ENCODE measurements at places on chromosomes 12 and 14.

DNA sequence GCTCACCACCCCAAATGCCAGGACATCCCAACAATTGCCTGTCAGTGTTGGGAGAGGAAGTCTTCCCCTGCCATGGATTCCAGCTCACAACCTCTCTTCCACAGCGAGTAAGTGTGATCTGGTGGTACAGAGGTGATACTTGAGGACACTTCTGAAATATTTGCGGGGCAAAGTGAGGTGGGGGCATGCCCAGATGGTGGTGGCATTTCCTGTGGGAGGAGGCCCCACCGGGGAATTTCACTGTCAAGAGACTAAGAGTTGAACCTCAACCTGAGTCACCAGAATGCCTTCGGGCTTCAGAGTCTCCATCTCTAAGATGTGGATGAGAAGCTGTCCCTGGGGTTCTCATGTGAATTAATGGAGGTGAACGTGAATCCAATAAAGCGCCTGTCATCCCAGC, 122.3 kb upstream of the RFLNA start:
- DNase-seq = no peak

DNA sequence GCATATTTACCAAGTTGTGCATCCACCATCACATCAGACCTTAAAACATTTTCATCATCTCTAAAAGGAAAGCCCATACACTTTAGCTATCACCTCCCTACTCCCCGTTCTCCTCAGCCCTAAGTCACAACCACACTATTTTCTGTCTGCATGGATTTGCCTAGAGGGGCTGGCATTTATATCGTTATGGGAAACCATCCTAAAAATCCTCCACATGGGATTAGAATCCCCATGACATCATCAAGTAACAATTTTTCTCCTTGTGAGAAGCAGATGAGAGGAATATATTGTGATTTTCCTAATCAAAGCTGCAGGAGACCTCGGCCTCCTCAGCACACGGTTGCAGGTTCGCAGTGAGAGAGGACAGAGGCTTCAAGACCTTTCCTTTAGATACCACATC, 114.1 kb downstream of the SLC15A4 start:
- DNase-seq = no peak

DNA sequence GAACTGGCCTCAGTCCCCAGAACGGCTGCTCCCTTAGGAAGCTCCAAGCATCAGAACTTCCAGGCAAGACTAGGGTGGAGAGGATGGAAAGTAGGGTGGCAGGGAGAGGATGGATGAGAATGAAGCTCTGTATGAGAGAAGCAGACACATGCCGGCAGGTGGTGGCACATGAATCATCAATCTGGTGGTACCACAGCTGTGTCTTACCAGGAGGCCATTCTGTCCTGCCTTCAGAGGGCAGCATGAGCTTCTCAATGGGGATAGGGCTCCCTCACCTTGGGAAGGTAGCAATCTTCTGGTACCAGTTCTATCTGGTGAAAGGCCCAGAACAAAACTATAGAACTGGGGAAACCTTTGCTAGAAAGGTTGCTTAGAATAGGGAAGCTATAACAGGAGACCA, 55.4 kb upstream of the PYGL start:
- DNase-seq = no peak

GRCh38 chr12:5264006-5264405, 167.9 kb upstream of the NTF3 start:
- no peak for DNase-seq

DNA sequence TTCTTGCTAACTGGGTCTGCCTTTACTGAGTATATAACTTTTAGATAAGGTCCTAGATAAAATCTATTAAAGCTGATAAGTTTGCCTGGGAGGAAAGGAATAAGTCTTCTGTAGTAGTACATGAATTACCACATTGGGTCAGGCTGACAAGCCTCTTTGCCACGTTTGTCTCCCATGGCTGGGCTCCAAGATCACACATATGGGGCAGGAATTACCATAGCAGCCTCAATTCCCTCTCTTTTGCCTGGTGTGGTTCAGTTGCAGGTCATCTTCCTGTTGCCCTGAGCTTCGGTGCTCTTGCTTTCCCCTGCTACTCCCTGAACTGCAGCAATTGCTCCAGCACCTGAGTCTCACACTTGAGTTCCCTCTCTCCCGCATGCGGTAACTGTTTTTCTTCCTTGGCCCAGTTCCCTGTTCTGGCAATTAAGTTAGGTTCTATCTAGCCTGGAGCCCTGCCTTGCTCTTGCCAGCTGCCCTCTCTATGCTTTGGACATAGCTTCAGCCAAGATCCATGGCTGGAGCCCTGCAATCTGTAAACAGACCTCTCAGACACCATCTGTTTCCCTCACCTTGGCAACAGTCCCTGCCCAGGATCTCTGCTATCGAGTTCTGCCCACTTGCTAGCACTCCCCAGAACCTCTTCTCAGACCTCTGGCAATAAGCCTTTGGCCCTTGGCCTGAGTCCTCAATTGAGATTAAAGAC, 5.8 kb upstream of the GLT8D2 start:
- peak; percentile 99 for DNase-seq

GRCh38 chr14:45559626-45560025, 306.6 kb upstream of the MIS18BP1 start:
- DNase-seq = no peak

- DNase-seq = no peak
These were observed 16.2 kb downstream of the PYGL start for GRCh38 chr14:50928002-50928635.

DNA sequence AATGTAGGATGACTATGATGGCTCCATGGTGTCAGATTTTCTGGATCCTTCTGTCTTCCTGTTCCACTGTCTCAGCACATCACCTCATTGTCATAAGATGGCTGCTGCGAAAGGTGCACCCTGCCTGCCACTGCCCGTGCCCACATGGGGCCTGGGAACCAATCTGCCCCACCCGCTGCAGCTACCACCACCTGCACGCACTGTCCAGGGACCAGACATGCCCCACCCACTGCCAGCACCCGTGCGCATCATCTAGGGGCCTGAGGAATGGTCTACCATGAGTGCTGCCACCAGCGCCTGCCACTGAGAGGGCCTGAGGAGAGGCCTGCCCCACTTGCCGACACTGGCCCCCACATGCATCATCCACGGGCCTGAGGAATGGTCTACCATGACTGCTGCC, 23.8 kb downstream of the CYP46A1 start:
- DNase-seq = no peak

- DNase-seq = no peak
These were observed 3.2 kb downstream of the SYNE3 start for GRCh38 chr14:95513291-95513690.

GRCh38 chr14:103442288-103442687, 57.1 kb downstream of the MARK3 start:
- no peak for DNase-seq

DNA sequence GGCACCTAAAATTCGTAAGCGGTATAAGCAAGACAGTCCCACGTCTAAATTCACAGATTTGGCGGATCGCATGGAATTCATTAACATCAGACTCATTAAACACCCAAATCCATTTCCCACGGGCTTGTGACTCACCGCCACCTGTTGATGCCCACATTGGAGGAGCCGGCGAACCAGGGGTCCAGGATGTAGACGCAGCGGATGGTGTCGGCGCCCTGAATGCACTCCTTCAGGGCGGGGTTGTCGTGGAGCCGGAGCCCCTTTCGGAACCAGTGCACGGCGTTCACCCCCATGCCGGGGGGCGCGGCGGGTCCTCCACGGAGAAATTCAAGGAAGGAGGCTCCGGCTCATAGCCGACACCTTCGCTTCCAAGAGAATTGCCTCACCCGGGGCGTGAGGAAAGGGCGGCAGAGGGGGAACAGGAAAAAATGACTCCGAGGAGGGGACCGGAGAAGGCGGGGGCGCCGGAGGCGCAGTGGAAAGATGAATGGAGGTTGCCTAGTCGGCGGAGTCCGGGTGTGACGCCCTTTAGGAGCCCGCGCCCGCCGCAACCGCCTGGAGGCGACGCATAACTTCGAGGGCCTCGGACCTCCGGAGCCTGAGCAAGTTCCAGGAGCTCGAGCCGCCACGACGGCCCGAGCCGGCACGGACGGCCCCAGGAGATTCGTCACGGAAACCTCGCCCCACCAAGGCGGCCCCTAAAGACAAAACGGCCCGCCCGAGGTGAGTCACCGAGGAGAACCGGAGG, 506 bp downstream of the CRY1 start:
- peak; percentile 5 for DNase-seq

DNA sequence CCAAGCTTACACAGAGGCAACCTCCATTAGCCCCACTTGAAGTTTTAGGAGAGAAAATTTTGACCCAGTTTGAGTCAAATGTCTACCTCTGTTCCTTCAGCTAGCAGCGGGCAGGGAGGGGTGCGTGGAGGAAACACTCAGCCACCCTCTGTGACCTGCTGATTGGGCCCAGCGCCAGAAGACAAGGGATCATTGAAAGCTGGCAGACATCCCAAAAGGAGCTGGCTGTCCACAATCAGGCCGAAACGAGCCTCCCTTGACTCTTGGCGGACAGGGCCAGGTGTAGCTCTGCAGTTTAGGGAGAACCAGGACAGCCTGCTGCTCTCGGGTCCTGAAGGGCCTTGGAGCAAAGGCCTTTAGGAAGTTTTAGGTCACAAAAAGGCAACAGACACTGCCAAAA, 41.3 kb downstream of the CD9 start:
- DNase-seq = no peak

DNA sequence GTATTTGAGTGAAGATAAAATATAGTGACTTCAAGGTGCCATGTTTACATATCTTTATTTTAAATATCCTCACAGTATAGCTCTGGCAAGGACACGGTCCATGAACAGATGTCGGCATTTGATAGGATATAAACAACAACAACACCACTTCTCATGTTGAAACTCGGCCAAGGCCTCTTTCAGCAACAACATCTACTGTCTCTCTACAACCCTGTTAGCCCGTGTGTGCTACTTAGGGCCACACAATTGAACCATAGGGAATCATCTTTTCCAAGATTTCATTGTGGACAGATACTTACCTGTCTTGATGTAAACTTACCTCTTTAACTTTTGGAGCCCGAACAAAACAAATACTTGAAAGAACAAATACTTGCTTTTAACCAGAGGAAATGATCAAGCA, 168.7 kb upstream of the SSTR1 start:
- DNase-seq = peak; percentile 68

DNA sequence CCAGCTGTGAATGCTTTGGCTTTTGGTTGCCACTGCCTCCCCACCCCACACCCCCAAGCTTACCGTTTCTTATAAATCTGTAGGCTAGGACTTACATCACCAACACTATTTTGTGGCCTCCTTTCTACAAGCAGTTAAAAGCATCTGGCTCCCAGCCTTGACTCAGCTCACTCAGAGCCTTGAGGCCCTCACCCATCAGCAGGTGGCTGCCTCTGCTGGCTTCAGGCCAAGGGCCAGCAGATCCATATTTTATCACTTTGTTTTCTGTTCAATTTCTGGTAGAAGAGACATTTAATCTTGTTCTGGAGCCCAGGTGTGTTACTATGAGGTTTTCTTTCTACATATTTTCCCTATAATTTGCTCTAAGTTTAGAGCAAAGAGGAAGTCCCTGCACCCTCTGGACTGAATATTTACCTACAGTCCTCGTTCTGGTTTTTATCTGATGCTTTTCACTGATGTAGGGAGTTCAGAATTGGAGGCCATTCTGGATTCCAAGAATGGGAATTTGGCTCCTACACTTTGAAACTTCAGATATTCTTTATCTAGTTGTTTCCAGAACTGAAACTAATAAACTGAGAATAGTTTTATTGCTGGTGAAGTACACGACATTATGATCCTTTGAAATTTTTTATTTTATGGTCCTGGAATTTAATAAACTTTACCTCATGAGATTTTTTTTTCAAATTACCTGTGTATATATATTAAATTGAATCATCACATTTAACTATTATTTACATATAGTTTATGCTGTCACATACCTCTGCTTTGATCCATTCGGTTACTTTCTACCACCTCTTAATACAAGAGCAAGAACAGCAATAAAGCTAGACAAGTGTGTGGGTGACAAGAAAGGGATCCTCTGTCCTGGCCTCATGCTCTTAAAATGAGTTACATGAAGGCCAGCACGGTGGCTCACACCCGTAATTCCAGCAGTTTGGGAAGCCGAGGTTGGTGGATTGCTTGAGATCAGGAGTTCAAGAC, 22.2 kb downstream of the PLBD1 start:
- no peak for DNase-seq

- DNase-seq = no peak
These were observed 65.9 kb downstream of the AVPR1A start for GRCh38 chr12:63085120-63085519.

DNA sequence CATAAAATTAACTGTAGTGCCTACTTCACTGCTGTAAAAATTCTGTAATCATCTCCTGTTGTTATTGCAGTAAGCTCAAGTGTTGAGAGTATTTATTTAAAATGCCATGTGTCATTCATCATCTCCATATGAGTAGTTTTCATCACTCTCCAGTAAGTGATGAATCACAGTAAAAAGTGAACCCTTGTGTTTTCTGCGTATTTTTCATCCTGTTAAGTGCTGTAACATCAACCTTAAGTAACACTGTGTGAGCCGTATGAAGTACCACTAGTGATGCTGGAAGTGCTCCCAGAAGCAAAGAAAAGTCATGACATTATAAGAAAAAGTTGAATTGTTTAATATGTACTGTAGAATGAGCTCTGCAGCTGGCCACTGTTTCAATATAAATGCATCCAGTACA, 55.4 kb downstream of the SLCO1B3 start:
- no peak for DNase-seq
